ENCODE measurements at places on chromosomes 7 and 10.

DNA sequence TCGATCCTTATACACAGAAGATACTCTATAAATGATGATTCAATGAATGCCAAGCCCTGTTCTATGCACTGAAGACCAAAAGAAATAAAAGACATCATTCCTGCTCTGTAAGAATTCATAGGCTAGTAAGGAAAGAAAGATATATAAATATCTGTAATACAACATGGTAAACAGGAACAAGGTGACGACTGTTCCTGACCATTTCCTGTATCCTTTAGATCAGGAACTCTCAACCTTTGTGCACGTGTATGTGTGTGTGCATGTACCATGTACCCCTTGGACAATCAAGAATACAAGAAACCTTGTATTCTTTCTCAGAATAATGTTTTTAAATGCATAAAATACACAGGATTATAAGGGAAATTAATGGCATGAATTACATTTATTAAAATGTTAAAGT lies 7.3 kb upstream of the HK1 start:
- no peak for DNase-seq

DNA sequence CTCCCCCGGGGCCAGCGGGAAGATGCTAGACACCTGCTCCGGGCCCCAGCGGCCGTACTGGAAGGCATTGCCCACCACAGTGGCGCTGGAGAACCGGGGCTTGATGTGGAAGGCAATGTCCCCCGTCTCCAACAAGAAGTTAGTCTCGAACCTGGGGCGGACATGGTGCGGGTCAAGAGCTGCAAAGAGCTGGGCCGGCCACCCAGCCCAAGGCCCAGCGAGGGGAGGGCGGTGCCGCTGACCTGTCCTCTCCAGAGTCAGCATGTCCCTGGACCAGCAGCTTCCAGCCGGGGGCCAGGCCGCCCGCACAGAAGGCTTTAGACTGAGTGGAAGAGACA lies 551 bp downstream of the GRIFIN start:
- DNase-seq = no peak

DNA sequence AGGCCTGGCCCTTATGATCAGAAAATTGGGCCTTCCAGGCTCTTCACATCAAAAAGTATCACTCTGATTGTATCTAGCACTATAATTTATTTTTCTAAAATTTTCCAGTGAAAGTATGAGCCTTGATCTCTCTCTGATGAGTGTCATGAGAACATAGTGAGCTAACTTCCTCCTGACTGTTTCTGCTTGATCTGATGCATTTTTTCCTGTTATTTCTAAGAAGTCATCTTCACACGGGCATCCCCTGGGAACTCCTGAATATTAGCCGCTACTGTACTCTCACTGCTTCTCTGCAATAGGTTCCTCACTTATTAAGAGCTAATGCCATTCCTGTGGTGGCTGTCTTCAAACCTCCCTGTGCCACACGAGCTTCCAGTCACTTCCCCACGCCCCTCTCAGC lies 63.1 kb upstream of the ZPBP start:
- no peak for DNase-seq

DNA sequence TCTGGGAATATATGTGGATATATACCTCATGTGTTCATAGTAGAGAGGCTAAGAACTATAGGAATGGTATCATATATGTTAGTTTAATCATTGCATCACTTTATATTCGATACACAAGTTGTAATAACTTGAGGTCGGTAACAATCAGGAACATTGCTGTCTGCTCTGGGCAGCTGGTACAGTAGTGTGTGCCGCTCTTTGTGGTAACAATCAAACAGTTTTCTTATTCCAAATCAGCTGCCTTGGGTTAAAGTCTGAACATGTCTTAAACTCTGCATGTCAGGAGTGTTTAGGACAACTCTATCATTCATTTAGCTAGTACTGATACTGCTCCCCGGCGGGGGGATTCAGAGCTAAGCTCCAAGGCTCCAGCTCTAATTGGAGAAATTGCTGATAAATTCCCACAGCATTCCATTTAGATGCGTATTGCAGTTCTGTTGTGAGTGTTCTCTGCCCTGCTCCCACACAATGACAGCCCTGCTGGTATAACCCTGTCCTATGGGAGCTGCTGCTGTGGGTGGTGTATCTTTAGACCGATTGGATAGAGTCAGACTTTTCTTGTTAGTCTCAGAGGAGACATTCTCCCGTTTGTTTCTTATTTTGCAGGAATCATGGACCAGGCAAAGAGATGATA lies 707.5 kb upstream of the FZD8 start:
- no peak for DNase-seq

- no peak for DNase-seq
Measured at GRCh38 chr7:121874298-121874697, 1.3 kb downstream of the PTPRZ1 start.

DNA sequence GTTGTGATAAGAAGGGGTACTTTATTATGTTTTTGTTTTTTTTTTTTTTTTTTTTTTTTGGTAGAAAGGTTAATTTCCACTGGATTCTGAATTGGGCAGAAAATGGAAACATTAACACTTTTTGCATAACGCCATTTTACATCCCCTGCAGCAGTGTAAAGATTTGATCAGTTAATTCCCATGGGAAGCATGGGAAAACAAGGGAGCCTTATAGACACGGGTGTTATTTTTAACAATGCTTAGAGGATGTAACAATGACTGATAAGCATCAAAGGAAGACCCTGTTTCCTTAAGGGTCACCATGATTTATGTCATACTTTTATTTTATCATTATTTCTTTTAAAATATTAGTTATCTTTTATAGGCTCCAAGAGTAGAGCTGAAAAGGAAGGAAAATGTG lies 140.2 kb downstream of the CDK14 start:
- DNase-seq = no peak

Data from activated T-cell treated with anti-CD3 and anti-CD28 coated beads for 24 hours (primary cell).